ENCODE measurements at places on chromosomes 7 and 10. TPM values are rescaled to one million over a fixed set of nuclear protein-coding genes. Genes with fewer than 3 reads are reported as not detected.

DNA sequence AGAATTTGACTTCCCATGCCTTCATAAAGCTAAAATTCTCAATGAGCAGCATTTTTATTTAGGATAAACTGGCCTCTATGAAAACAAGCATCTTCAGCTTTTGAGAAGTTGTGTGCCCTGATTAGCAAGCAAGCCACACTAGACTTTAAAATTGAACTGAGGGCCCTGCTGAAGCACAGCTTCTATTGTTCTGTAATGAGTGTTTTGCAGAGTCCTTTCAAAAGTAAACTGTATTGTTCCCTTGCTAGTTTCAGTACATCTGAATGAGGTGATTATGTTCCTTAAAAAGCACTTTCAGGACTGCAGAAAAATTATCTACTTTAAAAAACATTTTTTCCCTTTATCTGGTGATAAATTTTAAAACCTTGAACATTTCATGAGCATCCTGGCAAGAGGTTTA is 113.3 kb upstream of the PRPS1L1 start:
- H3K27me3 ChIP-seq: no peaks in the 10 kb centered on the region
- no peak overlapping the region for H3K27ac ChIP-seq
- no peaks in the 10 kb centered on the region for H3K36me3 ChIP-seq
- DNase-seq: no peak
- no peak overlapping the region for H3K4me3 ChIP-seq

DNA sequence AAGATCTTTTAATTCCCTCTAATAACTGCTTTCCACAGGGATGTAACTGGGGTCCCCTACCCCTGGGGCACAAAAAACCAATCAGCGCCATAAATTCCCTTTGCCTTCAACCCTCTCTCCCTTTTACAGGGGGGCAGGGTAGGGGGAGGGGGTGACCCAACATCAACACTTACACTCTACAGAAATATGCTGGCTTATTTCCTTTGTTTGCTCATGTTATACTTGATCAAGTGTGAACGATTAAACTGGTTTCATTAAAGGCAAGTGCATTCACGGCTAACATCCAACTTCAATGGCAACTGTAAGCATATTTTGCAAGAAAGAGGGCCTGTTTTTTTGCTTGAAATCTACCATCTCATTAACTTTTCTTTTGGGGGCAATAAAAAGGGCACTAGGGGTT is 2.9 kb downstream of the CTBP2 start:
- peak overlapping the region; percentile 89 for H3K27ac ChIP-seq
- H3K4me3 ChIP-seq: peak overlapping the region; percentile 98
- peaks cover 21% of the 10 kb centered on the region for H3K27me3 ChIP-seq
- peaks cover 59% of the 10 kb centered on the region for H3K4me1 ChIP-seq
- DNase-seq: no peak

- DNase-seq: no peak
- no peak overlapping the region for H3K4me3 ChIP-seq
- no peak overlapping the region for H3K27ac ChIP-seq
These were observed 308.7 kb downstream of the FRMD4A start for GRCh38 chr10:14022052-14022451.

Gene CRTAC1
- polyA plus RNA-seq: not detected

Gene KIAA1217
- not detected for polyA plus RNA-seq

Gene CD36
- polyA plus RNA-seq: 11.4 TPM
